ENCODE measurements at places on chromosomes 2 and 18.

GRCh38 chr2:52880872-52881271 is 886.7 kb upstream of the CHAC2 start:
- DNase-seq, result no peak

GRCh38 chr2:240224676-240225075 is 84.2 kb upstream of the OTOS start:
- DNase-seq, result no peak

DNA sequence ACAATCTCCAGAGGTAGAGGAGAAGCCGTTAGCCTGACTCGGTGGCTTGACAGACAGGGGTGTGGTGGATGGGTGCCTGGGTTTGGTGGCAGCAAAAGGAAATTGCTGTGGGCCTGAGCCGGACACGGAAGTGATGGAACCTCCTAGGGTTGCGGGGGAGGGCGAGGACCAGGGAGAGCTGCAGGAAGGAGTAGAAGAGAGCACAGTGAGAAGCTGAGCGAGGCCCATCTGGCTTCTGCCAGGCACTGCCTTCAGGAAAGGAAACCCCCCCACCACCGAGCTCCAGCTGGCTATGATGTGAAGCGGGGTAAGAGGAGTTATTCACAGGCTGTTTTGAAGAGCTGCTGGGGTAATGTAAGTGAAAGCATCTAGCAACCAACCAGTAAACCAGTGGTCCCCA is 134.6 kb downstream of the TSN start:
- DNase-seq, result no peak

DNA sequence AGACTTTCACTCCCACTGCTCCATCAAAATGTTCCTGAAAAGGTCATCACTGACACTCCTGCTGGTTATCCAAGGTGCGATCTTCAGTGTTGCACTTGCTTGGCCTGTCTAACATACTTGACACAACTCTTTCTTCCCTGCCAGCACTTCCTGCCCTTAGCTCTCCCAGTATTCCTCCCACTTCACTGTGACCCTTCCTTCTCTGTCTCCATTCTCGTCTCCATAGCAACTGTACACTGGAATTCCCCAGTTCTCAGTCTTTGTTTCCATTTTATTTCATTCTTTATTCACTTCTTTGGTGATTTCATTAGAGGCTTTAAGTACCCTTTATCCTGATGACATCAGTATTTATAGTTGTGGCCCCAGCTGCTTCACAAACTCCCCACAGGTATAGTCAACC is 333.0 kb downstream of the IRS1 start:
- no peak for DNase-seq

GRCh38 chr2:191885098-191885497 is 38.2 kb upstream of the CAVIN2 start:
- DNase-seq, result no peak

DNA sequence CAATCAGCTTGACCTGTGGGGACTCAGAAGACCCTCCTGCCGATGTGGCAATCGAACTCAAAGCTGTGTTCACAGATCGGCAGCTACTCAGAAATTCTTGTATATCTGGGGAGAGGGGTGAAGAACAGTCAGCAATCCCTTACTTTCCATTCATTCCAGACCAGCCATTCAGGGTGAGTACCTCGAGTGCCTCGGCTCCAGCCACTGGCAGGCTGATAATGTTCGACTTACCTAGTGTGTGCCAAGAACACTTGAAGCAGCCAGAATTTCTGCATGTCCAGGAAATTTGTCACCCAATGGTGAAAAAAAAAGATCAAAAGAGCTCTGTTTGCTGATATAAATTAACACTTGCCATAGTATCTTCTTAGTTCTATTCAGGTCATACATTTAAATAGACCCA is 2.3 kb downstream of the LGALSL start:
- DNase-seq, result no peak

- no peak for DNase-seq
Measured at GRCh38 chr2:72996117-72996502, 75.4 kb downstream of the SFXN5 start.

- no peak for DNase-seq
Measured at GRCh38 chr2:128290356-128290755, 28.3 kb downstream of the HS6ST1 start.

DNA sequence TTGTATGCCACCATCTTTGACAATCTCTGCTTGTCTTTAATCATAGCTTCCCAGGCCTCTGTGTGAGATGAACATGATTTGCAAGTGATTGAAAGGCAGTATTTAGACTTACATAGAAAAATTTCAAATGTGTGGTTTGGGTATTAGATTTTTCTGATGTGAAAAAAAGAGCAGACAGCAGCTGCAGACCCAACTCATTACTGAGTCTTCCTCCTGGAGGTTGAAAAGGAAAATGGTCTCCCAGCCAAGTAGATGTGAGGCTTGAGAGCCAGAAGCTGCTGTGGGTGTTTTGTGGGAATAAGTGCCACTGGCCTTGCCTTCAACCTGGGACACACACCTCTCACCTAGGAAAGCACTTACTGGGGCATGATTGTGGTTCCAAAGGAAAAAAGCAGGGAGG is 92.5 kb downstream of the KCTD18 start:
- no peak for DNase-seq

GRCh38 chr2:37919631-37920032 is 5.5 kb upstream of the RMDN2 start:
- no peak for DNase-seq
